ENCODE measurements at places on chromosomes 12 and 14.

DNA sequence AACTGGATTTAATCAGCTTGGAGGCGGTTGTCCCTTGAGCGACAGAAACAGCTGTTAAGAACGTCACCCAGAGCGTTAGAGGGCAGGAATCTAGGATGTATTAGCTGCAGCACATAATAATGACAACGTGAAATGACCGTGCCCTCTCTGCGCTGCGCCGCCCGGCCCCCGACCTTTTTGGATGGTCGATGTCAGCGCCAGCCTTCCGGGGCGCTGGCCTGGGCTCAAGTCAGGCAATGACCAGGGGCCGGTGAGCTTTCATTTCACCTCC is 427 bp upstream of the TMEM120B start:
- DNase-seq, result no peak

- DNase-seq, result peak; percentile 83
Measured at GRCh38 chr12:13173012-13173932, 23.3 kb upstream of the EMP1 start.

DNA sequence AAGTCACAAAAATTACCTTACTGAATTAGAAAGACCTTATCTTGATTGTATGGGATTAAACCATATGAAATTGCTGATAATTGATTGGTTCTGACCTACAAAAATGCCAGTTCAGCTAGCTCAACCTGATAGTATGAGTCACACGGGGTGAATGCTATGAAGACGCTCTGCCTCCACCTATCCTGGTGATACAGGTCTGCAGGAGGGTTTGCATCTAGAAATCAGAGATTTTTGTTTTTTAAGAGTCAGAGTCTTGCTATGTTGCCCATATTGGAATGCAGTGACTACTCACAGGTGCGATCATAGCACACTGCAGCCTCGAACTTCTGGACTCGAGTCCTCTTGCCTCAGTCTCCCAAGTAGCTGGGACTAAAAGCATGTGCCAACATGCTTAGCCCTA is 120.4 kb downstream of the HMGA2 start:
- DNase-seq, result no peak

GRCh38 chr14:65303190-65303898 is 109.2 kb upstream of the FUT8 start:
- no peak for DNase-seq

DNA sequence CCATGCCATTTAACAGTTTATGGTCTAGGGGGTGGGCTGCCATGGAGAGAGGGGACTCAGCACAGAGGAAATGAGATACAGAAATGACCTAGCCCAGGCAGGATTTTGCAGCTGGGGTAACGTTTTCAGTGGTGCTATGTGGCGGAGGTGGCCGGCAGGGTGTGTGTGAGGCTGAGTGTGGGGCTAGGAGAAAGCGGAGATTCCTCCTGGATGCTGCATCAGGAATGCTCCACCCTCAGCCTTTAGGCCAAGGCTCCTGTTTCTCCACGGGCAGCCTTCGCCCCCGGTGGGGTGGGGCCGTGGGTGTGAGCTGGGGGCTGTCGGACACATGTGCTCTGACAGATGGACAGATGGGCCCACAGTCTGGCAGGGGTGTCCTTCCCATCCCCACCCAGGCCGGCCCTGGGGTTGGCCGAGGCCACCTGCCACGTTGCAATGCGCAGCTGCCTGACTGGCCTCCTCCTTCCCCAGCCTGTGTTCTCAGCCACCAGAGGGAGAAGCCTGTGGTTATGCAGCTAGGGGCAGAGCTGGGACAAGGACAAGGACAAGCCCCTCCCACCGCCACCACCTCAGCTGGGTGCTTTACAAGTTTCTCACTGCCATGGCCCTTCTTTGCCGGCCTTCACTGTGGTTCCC is 44.3 kb downstream of the TEAD4 start:
- DNase-seq, result no peak

DNA sequence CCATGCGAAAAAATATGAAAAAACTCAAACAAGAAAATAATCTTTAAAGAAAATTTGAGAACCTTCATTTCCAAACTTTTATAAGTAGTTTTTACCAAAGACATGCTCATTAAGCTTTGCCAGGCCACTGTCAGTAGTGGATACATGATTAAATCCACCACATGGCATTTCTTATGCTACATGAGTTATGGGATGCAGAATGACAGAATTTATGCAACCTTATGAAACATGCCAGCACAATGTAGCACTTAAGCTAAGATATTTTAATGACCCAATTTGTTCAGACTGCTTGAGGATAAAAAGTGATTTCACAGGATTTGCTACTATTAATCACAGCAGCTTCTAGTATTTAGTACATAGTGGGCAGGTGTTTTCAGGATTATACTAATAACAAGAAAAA is 123.3 kb downstream of the ATP23 start:
- no peak for DNase-seq

Data from coronary artery (tissue), 2 donors.